Activated naive CD4-positive, alpha-beta T cell (primary cell): ENCODE measurements at places on chromosomes 6 and 20.

- no peak for DNase-seq
Measured at GRCh38 chr6:109165392-109165974, 70.2 kb downstream of the CEP57L1 start.

DNA sequence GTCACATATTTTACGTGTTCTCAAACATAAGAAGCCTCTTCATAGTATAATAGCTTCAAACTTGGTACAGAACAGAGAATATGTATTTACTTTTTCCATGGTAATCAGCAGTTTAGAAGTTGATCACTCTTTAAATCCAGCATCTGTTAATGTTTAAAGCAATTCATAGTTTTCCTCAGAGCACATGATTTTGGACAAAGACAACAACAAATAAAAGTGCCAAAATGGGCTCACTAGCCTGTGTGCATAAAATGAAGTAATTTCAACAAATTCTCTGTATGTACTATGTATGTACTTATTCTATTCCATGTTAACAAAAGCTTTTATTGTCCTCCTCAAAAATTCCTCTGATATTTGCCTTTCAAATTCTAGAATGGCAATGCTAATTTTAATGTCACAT is 38.1 kb upstream of the UST start:
- DNase-seq: no peak

DNA sequence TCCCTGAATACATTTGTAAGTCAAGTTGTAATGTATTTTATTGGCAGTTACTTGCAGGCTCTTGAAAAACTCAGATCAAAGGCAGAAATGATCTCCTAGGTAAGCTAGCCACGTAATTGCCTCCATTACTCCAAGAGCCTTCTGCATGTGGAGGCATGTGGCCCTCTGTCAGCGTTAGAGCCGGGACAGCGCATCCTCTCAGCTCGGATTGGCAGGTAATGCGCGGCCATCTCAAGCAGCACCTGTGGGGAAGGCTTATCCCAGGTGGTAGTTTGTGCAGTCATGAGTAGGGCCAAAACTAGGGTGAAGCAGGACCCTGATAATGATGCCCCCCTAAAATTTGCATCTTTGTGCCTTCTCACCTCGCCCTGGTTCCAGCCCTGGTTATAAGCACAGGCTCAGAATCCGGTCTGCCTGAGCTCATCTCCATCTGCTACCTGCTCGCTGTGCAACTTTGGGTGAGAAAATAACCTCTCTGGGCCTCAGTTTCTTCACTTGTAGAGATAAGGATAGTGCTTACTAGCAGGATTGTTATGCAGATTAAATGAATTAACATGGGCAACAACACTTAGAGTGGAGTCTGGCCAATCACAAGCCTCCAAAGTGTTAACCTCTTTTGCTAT is 157.5 kb upstream of the PMEPA1 start:
- no peak for DNase-seq

DNA sequence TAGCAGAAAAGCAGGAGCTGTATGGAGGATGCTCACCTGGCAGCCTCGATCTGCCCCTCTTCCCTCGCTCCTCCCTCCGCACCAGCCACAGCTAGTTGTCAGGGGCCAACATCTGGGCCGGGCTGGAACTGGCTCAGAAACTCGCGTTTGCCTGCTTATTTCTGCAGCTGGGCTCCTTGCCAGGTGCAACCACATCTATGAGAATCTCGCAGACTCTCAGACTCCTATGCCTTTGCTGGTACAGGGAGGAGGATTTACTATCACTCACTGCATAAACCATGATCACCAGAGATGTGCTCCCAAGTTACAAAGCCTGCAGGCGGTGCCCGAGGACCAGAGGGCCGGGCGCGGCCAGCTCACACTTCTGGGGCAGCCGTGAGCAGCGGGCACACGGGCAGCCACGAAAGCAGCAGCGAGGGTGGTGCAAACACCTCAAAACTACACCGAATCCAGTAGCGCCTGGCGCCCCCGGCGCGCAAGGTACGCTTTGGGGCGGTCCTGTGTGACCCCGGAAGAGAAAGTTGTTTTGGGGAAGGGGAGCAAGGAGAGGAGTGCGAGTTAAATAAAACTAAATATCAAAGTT is 577 bp upstream of the LRRC1 start:
- peak; percentile 33 for DNase-seq

DNA sequence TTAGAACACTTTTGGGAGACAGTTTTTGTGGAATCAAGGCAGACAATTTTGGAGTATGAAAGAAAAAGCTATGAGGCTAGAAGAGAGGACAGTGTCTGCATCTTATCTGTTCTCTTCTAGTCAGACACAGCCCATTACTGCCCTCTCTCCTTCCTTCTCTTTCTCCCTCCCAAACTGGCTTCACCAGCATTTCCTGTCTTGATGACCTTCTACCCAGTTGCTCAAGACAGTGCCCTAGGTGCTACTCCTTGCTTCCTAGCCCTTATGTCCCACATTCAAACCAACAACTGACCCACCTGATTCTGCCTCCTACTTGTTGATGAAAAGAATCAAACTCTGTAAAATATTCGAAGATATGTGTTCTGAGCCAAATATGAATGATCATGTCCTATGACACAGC is 116.4 kb upstream of the RIPOR2 start:
- DNase-seq: no peak

DNA sequence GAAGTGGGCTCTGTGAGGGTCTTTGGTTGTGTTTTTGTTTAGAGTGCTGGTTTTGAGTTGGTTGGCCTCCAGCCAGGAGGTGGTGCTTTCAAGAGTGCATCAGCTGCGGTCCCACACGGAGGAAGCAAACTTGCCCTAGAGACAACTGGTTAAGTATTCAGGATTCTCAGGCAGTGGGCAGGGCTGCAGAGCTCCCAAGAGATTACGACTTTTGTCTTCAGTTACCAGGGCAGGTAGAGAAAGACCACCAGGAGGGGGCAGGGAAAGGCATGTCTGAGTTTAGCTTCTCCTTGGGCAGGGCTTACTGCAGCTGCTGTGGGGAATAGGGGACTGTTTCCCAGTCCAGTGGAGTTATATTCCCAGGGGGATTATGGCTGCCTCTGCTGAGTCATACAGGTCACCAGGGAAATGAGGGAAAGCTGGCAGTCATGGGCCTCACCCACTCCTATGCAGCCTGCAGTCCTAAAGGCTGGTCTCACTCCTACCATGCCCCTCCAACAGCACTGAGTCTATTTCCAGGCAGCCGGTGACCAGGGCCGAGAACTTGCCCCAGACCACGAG is 64.3 kb downstream of the TTI1 start:
- no peak for DNase-seq

DNA sequence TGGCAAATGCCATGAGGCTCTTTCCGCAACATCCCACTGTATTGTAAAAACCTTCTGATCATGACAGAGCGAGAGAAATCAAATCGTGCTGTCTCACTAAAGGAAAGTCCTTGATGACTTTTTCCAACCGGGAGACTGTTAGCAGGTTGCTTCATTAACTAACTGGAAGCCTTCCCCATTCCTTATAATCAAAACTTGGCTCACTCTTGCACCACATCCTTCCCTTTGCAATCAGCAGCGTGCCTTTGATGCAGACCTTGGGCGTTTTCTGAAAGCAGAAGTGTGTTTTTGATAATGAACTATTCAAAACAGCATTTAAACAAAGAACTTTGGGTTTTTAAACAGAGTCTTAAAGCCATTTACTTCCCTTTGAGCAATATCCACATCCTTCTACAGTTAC is 96.2 kb upstream of the CNR1 start:
- no peak for DNase-seq

- no peak for DNase-seq
Measured at GRCh38 chr6:155388591-155388990, 67.0 kb downstream of the NOX3 start.

GRCh38 chr6:38499529-38500096 is 140.1 kb downstream of the BTBD9 start:
- no peak for DNase-seq

GRCh38 chr20:38187517-38187916 is 22.4 kb upstream of the TGM2 start:
- no peak for DNase-seq

GRCh38 chr20:49990271-49990720 is 7.5 kb downstream of the SNAI1 start:
- DNase-seq: no peak
